Left colon (tissue), 2 donors: ENCODE measurements at places on chromosomes 6 and 20.
A peak's percentile ranks its signal among the peaks of the same experiment; 100 is the strongest.

DNA sequence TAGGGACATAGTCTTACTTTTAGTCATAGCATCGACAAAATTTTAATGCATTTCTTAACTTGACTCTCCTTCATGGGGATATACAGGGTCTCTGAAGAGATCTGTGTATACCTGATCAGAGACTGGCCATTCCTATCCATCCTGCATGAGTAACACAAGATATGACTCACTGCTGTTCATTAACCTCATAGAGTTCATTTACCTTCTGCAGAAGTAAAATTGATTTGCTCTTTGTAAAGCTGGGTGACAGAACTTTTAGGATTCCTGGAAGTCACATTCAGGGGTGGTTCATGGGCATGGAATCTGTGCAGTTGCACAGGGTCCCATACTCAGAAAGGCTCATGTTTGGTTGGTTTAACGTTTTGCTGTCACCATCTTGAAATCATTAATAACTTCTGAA, 53.2 kb downstream of the PDE7B start:
- DNase-seq: no peak

GRCh38 chr20:45229264-45230056, 8.3 kb downstream of the SEMG2 start:
- DNase-seq: peak; percentile 57

DNA sequence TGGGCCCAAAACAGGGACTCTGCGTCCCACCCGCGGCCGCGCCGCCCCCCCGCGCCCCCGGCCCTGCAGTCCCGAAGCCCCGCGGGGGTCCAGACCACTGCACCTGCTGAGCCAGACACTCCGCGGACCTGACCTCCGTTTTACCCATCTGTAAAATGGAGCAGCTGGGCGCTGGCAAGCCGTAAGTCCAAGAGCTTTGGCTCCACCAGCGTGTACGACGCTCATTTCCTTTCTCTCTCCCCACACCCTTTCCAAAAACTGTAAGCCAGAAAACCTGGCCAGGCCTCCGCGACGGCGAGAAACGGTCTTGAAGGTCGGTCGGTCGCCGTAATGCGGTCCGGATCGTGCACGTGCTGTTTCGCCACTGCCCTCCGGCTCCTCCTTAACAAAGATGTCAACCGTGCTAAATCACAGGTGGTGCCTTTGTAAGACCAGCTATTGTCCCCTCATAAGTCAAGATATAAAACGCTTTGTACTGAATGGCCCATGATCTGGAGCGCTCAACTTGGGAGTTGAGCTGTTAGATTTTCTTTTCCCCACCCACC, 7.8 kb upstream of the NR2E1 start:
- DNase-seq: no peak

DNA sequence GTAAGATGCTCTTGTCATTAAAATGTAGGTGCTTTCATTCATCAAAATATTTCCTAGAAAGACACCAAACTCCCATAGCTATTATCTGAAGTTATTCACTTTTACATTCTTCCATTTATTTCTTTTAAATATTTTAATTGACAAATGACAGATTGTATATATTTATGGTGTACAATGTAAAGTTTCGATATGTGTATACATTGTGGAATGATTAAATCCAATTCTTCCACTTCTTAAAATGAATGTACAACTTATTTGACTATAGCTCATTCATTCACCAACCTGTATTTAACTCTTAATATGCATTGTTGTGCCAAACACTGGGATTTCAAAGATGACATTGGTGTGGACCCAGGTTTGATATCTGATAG, 41.0 kb downstream of the CCN2 start:
- no peak for DNase-seq

GRCh38 chr20:46034039-46034438, 5.0 kb downstream of the SLC12A5 start:
- no peak for DNase-seq

- DNase-seq: no peak
These were observed 34.5 kb downstream of the UBR2 start for GRCh38 chr6:42598300-42598699.

DNA sequence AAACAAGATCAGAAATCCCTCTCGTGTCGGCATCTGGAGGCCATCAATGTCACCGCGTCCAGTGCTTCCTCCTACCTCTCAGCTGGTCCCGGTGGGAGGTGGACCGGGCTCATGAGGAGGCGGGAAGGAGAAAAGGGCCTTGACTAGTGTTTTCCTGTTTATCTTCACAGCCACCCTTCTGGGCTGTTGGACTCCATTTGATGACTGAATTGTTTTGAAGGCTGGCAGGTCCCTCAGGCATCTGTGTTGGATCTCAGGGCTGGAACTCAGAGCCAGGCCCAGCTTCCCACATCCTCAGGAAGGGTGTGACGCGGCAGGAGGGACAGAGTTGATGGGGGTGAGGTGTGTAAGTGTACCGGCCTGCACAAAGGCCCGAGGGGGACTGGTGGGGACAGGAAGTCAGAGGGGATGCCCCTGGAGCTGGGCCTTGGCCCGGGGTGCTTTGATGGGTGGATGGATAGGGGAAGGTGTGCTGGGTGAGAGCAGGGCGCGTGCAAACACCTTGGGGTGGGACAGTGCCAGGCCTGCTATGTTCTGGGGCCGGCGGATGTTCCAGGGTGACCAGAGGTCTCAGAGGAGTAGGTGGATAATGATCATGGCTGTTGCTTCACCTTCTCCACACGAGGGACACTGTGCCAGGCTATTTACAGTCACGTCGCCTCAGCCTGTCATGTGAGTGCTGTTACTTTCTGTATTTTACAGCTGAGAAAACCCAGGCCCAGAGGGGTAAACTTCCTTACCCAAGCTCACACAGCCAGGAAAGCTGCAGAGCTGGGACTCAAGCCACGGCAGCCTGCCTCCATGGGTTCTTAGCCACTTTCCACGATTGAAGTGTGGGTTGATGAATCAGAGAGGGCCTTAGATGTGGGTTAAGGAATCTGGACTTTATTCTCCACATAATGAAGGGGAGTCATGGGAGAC, 17.9 kb upstream of the CHMP4B start:
- no peak for DNase-seq

DNA sequence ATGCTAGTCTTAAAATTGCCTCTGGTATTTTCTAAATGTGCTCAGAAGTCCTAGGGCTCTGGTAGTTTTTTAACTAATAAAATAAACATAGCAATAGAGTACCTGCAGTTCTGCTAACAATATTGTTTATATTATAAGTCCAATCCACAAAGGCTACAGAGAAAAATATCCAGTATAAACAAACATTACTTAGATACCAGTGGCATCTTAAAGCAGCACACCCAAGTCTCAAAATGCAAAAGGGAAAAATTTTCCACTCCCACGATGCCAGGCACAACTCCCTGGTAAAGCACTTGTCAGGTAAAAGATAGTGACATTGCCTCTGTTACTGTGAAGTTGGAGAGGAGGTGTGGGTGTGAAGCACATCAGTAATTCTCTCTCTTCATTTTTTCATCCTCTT, 123.3 kb downstream of the OGFRL1 start:
- no peak for DNase-seq

DNA sequence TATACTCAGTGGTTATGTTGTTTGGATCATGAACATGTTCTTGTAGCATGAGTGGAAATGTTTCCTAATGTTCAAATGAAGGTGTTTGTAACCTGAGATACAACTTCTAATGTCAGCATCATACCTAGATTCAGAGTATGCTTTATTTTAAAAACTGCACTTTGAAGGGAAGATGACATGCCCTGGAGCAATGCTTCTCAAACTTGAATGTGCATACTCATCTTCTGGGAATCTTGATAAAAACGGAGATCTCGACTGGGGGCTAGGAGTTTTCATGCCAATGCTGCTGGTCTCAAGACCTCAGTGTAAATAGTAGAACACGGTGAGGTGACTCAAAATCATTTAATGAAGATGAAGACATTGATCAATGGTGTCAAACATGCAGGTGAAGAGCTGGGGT, 440.0 kb upstream of the NOX3 start:
- DNase-seq: no peak

- no peak for DNase-seq
These were observed 3.8 kb downstream of the BCAS4 start for GRCh38 chr20:50798650-50799049.

DNA sequence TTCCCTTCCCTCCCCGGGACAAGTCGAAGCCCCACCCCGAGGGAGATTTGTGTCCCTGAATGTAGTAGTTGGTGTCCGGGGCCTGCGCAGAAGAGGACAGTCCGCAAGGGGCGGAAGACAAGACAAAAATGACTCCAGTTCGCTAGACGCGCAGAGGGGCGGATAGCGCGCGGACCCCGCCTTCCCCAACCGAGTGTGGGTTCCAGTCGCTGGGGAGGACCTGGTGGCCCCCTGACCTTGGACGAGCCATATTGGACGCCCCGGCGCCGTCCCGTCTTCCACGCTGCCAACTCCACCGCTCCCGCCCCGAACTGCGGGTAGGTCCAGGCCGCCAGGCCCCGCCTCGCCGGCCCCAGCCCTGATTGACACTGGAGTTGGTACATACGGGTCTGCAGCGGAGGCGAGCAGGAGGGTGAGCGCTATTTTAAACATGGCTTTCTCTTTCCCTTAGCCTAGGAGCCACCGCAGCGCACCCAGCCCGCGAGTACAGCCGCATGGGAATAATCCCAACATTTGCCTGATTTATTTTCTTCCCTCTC, 802 bp downstream of the HMGN3 start:
- peak; percentile 93 for DNase-seq

DNA sequence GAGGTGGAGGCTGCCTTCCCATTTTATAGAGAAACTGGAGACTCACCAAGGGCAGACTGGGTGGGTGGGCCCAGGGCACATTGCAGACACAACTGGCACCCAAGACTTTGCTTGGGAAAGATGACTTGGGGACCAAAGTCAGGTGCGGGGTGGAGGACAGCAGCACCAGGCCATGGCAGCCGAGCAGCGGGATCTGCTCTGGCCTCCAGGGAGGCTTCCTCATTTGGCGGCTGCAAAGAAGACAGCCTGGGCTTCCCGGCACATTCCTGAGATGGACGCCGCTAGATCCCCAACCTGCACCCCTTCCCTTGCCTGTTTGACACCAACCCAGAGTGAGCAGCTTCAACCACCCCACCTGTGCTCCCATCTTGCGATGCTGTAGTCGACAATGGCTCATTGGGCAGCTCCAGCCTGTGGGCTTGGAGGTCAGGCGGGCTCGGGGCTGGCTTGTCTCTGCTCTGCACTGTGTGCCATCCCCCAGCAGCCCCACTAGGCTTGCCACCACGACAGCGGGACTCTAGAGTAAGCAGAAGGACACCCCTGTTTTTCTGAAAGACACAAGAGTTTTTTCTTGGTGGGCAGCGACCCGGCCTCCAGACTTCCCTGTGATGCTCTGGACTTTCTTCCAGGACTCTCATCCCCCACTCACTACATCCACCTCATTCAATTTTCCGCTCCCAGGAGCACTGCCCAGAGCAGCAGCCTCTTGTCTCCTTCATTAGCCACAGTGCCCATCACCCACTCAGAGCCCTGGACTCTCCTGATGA, 184.9 kb upstream of the CST7 start:
- DNase-seq: no peak

- DNase-seq: no peak
These were observed 90.1 kb downstream of the PSMG4 start for GRCh38 chr6:3348821-3349220.

- DNase-seq: no peak
These were observed 160.1 kb downstream of the SCP2D1 start for GRCh38 chr20:18973529-18974173.

GRCh38 chr6:37487591-37488380, 11.9 kb downstream of the CCDC167 start:
- DNase-seq: peak; percentile 17

DNA sequence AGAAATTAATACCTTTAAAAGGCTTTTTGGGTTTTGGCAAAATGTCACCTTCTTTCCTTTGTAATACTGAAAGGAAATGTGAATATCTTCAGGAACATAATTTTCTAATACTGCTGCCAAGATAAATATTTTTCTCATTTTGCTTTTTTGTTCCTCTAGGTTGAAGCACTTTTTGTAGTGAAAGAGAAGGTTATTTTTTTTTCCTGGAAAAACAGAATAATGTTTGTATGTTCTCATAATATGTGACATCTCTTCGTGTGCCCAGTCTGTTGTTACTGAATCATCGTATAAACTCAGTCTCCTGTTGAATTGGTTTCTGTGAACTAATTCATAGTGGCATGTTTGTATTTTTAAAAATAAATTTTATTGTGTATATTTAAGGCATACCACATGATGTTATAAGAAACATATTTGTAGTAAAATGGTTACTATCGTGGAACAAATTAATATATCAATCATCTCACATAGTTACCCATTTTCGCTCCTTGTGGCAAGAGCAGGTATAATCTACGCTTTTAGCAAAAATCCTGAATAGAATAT, 74.4 kb downstream of the SH3BGRL2 start:
- DNase-seq: no peak

DNA sequence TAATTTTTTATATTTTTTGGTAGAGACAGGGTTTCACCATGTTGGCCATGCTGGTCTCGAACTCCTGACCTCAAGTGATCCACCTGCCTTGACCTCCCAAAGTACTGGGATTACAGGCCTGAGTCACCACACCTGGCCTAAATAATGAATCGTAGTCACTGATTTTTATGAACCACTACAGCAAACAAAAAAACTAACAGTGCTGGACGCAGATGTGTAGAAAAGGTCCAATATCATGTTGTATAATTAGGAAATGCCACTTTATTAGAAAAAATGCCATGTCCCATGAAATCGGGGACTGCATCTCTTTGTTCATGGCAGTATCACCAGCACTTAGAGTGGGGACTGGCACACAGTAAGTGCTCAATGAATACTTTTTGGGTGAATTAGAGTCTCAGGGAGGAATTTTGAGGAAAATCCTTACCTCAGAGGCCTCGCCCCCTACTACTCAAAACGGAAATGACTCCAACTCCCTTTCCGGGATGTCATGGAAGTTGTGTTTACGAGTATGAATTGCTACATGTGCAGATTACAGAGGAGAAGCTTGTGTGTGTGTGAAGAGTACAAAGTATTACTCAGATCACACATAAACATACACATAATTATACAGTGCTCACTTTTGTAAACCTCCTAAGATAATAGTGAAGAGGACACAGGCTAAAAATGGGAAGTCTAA, 43.6 kb upstream of the FAM50B start:
- DNase-seq: no peak

DNA sequence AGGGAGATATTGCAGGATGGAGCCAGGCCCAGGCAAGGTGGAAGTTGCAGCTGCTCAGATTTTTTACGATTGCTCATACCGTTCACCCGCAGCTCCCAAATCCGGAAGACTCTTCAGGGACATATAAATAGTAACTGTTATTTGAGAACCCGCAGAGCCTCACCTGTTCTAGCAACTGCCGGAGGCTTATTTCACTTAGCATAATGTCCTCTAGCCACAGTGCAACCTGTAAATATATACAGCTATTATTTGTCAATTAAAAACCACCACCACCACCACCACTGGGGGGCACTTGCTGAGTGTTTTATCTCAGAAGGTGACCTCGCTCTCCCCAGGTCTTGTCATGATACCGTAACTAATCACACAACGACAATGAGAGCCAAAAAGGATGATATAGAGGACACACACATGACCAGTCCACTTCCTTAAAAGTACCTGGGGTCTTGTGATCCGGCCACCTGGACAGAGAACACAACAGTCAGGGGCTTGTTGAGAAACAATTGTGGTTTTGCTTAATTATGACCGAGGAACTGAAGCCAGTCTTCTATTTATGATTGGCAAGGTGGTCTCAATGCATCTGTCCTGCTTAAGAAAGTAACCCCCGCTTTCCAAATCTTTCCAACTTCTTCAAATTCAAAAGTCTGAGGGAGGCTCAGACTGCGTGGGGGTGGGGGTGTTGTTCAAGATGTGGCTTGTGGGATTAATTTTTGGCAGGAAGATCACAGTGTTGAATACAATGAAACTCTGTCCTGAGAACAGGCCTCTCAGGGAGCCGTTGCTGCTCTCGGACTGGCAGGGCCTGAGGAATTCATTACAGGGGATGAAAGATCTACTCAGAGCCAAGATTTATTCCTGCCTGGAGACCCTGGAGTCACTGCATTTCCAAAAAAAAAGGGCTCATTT, 107.7 kb upstream of the PRND start:
- peak; percentile 69 for DNase-seq

GRCh38 chr6:79544299-79544927, 7.2 kb upstream of the LCA5 start:
- DNase-seq: no peak
